Stimulated activated CD4-positive, alpha-beta T cell treated with anti-CD3 and anti-CD28 coated beads, TNF-alpha, amount 100 ng/mL, for 24 hours (primary cell): ENCODE measurements at places on chromosomes 2 and 18.

DNA sequence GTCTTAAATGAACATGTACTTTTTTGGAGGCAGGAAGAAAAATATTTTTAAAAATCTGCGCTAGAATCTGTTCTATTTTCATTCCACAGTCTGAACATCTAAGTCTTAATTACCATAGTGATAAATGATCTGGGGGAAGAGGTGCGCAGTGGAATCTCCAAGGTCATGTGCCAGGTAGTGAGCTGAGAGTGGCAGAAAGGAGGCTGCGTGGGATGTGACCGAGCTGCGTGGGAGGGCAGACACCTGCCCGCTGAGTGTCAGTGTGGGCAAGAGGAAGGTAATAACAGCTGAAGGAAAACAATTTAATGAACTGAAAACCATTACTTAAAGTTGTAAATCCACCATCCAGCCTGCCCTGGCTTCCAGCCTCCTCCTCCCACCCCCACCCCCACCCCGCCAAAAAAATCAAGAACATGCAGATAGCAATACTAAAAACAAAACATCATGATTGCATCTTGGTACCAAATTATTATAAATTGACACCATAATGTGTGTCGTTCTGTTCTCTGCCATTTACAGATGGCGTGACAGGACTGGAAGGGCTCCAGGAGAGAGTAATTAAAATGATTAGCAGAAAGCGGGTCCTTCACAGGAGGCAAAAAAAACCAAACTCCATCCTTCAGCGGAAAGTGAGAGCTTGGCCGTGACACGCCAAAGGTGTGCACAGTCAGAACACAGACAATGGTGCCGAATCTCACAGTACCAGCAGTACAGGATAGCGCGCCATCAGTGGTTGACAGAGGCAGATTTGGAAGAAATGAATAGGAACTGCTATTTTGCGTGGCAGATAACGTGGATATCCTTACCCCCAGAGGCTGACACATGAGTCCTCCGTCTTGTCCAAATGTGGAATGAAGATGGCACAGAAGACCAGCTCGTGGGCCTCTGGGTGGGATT lies 11.4 kb upstream of the DTNB start:
- no peak for DNase-seq

DNA sequence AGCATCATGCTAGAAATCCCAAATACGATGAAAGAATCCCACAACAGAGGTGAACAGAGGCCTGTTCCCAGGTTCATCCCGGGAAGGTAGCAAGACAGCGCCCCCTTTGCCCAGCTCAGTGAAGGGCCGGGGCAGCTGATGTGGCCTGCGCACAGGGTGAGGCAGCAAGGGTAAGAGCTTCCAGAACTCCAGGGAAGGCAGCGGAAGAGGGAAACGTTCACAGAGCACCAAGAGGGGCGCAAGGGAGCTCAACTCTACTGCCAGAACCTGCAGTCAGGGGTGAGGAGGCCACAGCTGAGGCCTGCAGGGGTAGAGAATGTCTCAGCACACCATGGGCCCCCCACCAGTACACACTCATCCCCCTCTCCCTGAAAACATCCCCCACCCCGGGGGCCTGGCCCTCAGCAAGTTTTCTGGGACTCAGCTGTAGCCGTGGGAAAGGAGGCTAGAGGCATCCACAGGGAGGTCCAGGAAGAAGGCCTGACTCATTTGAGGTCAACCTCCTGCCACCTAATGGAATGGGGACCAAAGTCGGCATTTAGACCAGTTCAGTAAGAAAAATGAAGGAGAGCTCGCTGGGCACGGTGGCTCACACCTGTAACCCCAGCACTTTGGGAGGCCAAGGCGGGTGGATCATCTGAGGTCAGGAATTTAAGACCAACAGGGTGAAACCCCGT lies 95.6 kb upstream of the ASAP2 start:
- no peak for DNase-seq

GRCh38 chr18:29749704-29750103 lies 1292.8 kb downstream of the DSC3 start:
- DNase-seq, result no peak

DNA sequence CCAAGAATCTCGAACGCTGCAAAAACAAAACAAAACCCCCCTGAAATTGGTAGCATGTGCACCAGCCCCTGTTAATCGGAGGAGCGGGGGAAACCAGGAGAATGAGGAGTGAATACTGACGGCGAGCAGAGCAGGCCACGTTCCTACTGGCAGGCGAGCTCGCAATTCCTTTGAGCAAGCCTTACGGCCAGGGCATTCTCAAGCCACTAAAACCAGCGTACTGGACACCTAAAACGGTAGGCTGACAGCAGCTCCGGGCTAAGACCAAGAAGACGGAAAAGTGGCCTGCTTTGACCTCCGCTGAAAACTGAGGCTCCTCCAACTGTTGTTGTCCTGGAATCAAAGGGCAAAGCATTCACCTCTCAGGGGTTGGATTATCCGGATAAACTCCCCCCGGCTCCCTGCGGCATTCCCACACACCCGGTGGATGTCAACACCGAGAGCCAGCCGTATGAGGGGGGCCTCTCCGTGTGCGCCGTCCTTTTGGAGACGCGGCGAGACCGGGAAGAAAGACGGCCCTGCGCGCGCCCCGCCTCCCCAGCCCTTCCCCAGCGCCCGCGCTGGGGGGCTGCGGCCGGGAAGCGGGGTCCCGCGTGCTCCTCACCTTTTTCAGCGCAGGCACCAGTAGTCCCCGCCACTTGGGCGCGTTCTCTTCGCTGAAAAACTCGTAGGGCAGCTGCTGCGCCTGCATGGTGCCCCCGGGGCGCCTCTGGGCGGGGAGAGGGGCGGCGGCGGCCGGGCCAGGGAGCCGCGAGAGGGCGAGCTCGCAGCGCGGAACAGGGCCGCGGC lies 925 bp downstream of the SOS1 start:
- DNase-seq, result no peak

DNA sequence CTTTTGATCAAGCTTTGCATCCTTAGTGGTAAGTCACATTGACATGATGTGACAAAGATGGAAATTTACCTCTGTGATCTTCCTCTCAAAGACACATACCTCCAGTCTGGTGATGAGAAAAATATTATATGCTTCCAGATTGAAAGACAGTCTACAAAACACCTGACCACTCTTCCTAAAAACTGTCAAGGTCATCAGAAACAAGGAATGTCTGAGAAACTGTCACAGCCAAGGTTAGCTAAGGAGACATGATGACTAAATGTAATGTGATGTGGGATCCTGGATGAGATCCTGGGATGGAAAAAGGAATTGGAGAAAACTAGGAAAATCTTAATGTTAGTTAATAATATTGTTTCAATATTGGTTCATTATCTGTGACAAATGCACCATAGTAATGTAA lies 226.6 kb upstream of the ST6GAL2 start:
- no peak for DNase-seq

- DNase-seq, result no peak
Measured at GRCh38 chr2:211408483-211408891, 852.1 kb downstream of the CPS1 start.

DNA sequence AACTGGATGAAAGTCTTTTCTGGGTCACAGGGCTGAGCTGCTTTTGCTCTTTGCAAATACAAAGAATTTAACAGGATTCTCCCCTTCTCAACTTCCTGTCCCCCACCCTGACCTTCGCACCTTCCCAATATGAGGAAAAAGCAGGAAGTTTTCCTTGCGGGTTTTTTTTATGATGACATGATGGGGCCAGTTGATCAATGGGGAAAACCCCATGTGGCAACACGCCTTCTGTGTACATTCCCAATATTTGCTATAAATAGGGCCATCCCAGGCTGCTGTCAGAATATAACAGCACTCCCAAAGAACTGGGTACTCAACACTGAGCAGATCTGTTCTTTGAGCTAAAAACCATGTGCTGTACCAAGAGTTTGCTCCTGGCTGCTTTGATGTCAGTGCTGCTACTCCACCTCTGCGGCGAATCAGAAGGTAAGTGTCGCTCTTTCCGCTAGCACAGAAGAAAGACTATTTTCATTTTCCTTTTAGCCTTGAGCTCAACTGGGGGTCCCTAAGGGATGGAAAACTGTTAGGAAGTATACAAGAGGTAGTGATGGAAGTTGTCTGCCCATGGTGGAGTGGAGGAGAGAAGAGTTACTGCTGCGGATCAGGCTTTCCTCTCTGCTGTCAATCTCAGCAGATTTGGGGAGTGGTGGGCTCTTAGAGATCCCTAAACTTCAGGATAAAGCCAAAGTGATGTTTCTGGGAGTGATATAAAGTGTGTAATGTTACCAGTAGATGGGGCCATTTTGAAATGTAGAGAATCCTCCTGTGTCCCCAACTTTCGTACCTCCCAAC lies at the start of gene CCL20:
TSS of gene CCL20 (plus strand) at position 281 of the 792 bp plus-strand sequence. CDS start at position 351, 70 bp downstream.
- DNase-seq, result no peak

GRCh38 chr2:169683425-169684134 lies 10.6 kb downstream of the CFAP210 start:
- no peak for DNase-seq

GRCh38 chr2:54760310-54760709 lies 36.8 kb downstream of the EML6 start:
- no peak for DNase-seq

GRCh38 chr2:161881465-161881864 lies 192.6 kb downstream of the DPP4 start:
- DNase-seq, result no peak

GRCh38 chr2:190723397-190724090 lies 74.7 kb downstream of the NAB1 start:
- no peak for DNase-seq

DNA sequence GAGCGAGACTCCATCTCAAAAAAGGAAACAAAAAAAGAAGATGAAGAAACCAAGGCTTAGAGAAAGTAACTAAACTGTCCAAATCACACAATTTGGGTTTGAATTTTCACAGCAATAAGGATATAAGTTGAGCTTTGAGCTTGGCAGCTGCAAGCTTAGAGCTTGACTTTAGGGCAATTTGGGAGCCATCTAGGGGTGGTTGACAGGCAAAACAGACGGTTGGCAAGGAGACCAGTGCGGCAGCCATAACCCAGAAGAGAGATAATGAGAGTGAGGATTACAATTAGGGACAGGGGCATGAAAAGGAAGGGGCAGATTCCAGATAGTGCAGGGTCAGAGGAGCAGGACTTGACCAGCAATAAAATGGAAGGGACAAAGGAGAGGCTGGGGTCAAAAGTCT lies 382.2 kb upstream of the HNRNPA3 start:
- DNase-seq, result no peak

DNA sequence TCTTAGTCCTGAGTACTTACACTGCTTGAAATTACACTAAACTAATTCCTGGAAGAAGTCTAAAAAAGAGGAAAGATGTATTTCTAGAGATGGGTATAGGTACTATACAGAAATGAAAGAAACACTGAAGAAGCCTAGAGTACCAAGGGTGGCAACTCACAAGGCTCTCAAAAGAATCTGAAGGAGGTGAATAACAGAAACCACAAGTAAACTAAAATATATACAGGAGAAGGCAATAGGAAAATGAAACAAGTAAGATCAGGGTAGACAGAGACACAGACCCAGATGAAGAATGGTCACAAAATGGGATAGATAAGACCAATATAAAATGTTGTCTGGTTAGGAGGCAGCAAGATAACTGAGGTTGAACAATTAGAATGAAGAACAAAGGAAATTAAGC lies 59.9 kb downstream of the USP37 start:
- DNase-seq, result no peak
